ENCODE measurements at places on chromosomes 13 and 19.

DNA sequence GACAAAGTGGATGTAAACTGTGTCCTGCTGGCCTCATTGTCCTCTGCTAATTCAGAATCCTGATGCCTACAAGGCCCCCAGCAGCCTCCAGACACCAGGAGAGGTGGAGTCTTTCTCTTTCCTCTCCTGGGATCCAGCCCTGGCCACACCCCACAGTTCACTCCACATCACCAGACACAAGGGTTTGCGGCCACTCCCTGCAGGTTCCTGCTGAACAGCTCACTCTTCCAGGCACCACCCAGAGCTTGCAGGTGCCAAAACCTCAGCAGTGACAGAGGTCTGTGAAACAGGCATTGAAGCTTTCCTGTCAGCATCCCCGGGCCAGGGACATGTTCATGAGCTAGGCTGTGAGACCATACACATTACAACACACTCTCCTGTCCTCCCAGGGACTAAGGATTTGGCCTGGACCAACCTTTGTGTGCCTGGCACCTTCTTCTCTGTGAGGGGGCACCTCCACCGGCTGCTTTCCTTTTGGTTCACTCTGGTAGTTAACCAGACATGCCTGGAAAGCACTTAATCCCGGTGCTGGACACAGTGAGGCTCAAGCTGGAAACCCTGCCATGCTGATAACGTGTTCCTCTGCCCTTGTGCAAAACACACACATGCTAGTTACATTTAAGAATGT lies 11.1 kb upstream of the ATP12A start:
- DNase-seq = no peak

- DNase-seq = no peak
Observed at GRCh38 chr19:51257471-51257870, 6.6 kb downstream of the SIGLECL1 start.

DNA sequence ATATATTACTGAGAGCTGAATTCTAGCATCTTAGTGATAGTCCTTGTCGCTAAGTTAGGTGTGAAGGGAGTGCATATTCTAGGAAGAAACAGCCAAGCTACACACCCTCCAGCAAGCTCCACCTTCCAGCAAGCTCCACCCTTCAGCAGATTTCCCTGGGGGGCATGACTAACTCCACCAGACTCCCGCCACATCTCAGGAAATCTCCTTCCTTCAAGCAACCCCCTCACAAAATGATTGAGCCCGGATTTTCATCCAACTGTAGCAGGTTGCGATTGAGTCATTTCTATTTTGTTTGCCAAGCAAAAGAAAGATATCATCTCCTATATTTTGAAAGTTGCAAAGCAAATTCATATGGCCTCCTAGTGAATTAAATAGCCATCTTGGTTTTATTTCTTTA lies 162.1 kb upstream of the TMTC4 start:
- no peak for DNase-seq

GRCh38 chr13:51635137-51635878 lies 51.0 kb downstream of the WDFY2 start:
- DNase-seq = no peak

GRCh38 chr13:38180126-38180525 lies 169.5 kb upstream of the UFM1 start:
- DNase-seq = no peak

DNA sequence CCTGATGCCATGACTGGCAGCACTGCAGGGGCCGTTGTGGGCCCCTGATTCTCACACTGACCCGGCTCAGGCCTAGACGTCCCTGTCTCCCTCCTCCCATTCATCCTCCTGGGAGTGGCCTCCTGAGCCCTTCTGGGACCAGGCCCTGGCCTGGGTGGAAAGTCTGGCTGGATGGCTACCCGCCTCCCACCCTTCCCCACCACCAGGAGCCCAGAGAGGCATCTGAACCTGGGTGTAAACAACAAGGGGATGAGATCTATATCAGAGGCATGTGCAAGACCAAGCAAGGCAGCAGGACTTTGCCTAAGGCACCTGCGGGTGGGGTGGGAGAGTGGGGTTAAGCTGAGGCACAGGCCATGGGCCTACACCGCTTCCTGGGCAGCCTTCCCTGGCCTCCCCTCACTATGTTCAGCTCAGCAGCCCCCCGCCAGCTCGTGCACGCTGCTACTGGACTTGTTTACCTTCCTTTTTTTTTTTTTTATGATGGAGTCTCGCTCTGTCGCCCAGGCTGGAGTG lies 22.0 kb upstream of the ASPDH start:
- no peak for DNase-seq

GRCh38 chr19:3154957-3155736 lies 19.3 kb downstream of the GNA15 start:
- DNase-seq = no peak

DNA sequence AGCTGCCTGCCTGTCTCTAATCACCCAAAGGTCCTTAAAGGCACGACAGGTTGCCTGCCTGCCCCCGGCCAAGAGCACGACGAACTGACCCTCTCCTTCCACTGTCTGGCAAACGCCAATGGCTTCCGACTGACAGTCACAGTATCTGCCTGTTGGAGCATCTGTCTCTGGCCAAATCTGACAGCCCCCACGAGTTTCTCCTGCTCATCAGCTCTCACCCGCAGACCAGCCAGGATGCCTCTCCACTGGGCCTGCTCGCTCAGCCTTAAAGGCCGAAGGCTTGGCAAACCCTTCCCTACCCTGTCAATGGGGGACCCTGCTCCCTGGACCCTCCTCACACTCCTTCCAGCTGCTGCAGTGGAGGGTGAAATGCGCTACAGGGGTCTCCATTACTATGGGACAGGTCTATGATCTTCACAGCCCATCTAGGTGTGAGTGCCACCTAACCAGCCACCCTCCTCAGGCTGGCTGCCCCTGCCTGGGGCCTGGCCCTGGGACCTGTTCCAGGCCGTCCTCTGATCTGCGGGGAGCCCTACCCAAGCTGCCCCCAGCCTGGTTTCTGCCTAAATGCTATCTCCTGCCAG lies 932 bp downstream of the FAM83E start:
- DNase-seq = no peak

- DNase-seq = no peak
Observed at GRCh38 chr19:35132254-35132653, 2.6 kb downstream of the LGI4 start.

DNA sequence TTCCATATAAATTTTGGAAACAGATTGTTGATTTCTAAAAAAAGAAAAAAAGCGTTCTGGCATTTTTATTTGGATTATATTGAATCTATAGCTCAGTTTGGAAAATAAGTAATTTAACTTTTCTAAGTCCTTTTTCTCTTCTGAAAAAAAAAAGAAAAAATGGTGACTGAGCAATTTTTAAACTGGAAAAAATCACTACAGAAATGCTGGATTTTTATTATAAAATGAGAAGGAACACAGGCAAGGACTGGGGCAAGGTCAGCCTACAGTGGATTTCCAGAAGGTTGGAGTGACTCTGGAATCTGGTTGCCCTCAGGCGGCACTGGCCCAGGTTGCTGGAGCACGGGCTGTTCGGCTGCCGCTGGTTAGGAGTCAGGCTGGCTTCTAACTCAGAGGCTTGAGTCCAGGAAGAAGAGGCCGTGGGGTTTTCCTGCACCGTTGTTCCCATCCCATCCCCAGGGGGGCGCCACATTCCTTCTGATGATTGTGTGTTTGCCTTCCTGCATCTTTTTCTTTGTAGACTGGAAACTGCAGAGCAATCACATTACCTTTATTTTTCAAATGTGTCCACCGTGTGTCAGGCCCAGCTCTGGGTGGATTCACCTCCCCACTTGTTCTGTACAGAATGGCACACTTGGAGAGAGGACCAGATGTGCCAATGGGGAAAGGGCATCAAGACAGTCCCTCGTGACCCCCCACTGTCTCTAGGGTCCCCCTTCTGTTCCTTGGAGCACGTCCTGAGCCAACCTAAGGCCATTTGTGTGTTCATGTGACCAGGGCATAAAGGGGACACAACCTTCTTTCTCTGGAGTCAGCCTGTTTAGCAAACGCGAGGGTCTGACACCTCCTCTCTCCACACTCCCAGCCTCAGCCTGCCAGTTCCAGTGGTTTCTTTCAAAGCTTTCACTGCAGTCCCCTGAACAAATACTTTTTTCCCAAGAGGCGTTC lies 44.5 kb upstream of the GTF3A start:
- no peak for DNase-seq

DNA sequence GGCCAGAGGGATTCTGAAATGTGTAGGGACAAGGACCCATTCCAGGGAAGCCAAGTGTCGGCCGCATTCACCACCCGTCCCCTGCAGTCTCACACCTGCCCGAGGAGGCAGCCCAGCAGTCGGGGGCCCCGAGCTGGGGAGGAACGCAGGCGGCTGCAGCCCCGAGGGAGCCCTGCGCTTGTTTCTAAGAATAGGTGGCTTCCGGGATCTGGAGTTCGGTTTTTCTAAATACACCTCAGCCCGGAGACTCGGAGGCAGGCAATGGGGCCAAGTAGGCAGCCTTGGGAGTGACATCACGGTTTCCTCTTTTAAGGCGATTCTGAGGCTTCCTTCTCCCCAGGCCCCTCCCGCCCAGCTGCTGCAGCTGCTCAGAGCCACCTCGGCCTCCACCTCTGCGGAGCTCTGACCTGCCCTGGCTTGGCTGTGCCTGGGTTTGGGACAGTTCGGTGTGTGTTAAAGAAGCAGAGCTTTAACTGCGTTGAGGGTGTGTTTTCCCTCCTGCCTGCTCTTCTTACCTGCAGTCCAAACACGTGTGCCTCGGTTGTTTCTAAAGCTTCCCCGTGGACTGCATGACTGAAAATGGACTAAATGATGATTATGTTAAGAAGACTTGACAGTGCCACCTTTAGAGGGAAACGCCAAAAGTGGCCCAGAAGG lies 80.5 kb downstream of the COL4A2 start:
- DNase-seq = no peak

GRCh38 chr19:18601875-18602274 lies 4.7 kb downstream of the CRLF1 start:
- no peak for DNase-seq

DNA sequence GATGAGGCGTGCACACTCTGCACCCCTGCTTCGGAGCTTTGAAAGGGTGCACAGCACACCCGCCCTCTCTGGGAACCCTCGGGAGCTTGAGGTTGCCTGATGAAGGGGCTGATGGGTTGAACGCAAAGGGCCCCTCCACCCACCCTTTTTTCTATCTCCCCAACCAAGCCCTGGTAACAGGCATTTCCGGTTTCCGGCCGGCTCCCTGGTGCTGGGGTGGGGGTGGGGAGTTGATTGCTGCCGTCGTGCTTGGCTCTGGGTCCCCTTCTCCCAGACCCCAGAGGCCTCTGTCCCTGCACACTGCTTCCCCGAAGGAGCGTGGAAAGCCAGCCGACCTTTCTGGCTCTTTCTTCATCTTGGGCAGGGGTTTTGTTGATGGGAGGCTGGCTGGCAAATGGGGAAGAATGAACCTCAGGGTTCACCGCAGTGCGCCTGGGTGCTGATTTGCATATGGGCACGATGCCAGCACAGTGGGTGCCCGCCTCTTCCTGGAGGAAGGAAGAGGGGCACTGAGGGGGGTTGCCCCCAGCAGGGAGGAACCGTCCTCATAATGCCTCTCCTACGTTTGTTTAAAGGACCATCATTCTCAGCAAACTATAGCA lies 29.1 kb downstream of the VAV1 start:
- no peak for DNase-seq

- no peak for DNase-seq
Observed at GRCh38 chr19:12779162-12779993, 4.0 kb upstream of the HOOK2 start.

DNA sequence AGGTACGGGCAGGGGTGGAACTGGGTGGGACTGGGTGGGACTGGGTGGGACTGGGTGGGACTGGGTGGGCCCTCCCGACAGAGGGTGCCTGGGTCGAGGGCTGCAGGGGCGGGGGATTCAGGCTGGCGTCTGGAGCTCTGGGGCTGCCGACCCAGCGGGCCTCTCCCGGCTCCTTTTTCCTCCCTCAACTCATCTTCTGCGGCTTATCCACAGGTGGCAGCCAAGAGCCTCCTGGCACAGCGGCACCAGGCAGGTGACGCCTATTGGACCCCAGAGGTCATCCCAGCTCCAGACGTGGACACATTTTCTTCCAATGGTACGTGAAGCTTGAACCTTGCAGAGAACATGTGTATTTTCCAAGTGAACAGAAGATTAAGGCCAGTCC lies 533 bp downstream of the ZNF544 start:
- no peak for DNase-seq

DNA sequence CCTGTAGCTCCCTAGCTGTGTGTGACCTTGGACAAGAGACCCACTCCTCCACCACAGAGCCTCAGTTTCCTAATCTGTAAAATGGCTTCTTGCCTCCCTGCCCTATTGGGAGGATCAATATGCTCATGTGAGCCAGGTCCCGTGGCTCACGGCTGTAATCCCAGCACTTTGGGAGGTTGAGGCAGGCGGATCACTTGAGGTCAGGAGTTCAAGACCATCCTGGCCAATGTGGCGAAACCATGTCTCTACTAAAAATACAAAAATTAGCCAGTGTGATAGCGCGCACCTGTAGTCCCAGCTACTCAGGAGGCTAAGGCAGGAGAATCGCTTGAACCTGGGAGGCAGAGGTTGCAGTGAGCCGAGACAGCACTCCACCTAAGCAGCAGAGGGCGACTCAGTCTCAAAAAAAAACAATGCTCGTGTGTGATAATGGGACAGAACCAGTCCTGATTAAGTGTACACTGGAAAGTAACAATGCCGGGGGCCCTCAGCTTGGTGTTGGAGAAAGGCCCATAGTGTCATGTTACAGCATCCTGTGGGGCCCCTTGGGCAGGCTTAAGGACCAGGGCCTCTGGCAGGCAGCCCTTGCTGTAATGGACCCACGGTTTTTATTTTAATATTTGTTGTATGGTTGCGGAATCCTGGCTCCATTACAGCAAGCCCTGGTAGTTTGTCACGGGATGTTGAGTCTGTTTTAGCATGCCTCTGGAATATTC lies 6.8 kb downstream of the RPS11 start:
- no peak for DNase-seq

- no peak for DNase-seq
Observed at GRCh38 chr13:111526922-111527321, 206.5 kb downstream of the TEX29 start.

- no peak for DNase-seq
Observed at GRCh38 chr13:98089246-98089645, 53.6 kb upstream of the FARP1 start.

DNA sequence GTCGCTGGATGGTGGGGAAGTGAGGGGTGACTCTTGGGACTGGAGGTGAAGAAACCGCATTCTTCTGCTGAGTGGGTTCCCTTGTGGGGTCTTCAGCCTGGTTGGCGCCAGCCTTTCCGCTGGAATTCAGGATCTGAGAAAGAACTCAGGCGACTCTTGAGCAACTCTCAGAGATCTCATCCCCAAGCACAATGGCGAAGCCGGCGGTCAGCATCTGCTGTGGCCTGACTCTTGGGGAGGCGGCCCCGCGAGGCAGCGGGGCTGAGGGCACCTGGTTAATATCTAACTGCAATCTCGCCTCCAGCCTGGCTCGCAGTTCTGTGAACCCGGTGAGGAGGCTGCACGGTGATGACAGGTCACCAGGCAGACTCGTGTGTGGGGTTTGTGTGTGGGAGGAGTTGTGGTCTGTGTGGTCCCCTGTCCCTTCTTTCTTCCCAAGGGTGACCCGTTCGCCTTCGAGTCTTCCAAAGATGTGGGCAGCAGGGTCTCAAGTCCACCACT lies 883 bp downstream of the ZNF441 start:
- peak; percentile 39 for DNase-seq
